ENCODE measurements at places on chromosomes 2 and 18.
A peak's percentile ranks its signal among the peaks of the same experiment; 100 is the strongest.

DNA sequence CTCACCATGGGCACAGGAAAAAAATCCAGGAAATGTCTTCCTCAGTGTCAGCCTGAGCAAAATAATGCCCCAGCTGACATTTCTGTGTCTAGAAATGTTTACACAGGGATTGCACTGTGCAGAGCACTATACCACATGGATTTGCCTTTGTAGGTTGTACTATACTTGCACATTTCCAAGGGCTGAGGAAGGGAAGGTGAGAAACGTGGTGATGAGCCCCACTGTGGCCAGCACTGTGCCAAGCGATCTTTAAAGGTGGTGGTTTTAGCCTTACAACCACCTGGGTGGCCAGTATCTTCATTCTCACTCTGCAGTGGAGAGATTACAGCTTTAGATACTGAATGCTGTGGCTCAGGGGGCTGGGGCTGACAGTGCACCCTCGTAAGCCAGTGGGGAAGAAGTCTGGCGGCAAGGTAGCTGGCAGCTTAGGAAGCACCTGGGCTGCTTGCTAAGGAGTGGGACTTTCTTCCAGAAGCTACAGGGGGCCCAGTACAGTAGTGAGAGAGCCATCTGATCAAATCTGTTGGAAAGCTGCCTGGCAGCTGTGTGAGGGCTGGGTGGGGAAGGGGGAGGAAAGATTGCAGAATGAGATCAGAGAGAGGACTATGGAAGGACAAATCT is 81.4 kb upstream of the MSH2 start:
- DNase-seq, result no peak

DNA sequence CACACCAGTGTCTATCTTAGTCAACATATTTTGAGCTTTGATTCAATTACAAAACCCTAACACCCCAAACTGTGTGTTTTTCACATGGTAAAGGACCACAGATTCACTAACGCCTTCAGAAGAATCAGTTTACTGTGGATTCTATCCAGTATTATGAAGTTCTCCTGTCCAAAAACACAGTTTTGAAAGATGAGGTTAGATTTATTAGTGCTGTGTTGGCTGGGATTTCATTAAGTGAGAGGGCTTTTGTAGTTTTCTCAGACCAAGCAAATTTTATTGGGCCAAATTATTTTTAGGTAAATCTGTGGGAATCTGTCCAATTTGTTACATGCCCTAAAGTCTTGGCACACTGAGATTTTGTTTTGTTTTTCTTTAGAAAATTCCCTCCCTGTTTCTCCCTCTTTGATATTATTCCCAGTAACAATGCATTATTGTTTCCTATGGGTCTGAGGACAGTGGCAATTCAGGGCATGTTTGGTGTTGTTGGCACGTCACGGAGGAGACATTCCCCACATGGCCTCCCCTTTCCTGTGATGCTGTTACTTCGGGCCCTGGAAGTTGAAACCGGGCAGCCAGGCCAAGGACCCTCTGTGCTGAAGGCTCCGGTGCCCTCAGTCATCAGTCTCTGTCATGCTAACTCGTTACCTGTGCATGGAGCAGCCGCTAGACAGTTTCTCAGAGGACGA is 87.5 kb upstream of the ALKAL2 start:
- DNase-seq, result no peak

GRCh38 chr2:239035361-239035814 is 187.5 kb downstream of the TWIST2 start:
- DNase-seq, result peak; percentile 36

DNA sequence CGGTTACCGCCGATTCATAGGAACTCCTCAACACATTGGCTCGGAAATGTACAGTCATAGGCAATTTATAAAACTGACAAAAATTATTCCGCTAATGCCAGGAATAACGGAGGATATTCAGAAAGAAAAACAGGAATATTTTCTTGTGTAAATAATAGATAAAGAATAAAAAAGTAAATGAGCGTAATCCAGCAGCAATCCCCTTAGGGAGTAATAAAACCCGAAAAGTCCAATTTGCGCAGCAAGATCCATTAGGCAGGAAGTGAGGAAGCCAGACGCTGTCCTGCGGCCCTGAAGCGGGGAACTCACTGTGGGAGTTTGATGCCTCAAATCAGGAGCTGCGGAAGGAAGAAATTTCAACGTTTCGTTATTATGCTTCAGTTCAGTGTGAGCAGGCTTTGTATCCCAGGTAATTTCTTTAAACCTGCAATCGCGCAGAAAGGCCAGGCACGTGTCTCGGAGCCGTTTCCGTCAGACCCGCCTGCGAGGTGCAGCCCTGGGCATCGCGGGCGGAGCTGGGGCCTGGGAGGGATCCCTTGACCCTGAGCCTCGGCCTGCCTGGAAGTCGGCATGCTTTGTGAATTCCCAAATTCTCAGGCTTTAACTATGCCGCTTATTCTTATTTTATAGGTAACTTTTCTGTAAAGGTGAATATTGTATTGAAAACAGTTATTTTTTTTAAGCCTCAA is 180.9 kb upstream of the ALKAL2 start:
- DNase-seq, result no peak

GRCh38 chr2:19933351-19933981 is 31.7 kb upstream of the TTC32 start:
- DNase-seq, result no peak

DNA sequence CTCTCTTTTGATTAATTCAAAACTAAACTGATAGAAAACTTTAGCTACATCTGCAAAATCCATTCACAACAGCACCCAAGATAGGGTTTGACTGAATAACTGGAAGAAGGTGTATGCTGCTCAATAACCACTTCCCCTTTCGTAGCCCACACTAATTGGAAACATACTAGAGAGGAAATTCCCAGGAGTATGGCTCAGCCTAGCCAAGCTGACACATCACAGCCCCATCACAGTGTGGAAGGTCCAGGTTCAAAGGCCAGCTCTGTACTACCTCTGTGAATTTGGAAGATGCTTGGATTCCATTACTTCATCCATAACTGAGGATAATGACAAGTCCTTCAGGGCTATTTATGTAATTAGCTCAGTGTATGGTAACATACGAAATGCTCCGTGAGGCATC is 185.4 kb downstream of the FBXO15 start:
- DNase-seq, result peak; percentile 47

DNA sequence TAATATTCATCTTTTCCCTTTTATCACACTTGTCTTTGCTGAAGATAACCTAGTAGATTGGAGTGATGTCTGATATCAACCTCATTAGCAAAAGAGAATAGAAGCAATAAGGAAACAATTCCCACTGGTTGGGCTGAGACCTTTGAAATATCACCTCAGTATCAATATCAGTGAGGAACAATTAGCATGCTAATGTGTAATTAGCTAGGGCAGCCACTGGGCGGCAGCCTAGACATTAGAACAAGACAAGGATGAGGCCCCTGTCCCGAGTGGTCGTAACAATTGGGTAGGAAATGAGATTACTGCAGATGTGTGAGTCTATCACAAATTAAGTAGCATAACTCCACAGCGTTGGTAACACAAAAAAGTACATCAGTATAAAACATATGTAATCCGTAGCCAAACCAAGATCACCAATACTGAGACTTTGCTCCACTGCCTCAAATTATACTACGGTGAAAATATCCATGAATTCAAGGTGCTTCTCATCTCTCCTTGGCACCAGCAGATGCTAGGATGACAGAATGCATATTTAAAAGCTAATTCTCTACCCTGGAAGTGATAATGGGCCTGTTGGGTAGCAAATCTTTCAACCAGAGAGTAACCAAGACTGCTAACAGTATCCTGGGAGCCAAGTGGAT is 99.1 kb downstream of the ALPK2 start:
- peak; percentile 59 for DNase-seq

- DNase-seq, result no peak
Observed at GRCh38 chr2:240635998-240636547, 10.8 kb downstream of the GPR35 start.

DNA sequence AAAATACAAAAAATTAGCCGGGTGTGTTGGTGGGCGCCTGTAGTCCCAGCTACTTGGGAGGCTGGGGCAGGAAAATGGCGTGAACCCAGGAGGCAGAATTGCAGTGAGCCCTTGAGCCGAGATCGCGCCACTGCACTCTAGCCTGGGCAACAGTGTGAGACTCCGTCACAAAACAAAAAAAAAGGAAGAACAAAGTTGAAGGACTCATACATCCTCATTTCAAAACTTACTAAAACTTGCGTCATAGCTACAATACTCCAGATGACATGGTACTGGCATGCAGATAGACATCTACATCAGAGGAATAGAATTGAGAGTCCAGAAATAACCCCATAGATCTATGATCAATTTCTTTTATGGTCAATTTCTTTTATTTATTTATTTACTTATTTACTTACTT is 13.6 kb upstream of the CYP27C1 start:
- DNase-seq, result no peak

DNA sequence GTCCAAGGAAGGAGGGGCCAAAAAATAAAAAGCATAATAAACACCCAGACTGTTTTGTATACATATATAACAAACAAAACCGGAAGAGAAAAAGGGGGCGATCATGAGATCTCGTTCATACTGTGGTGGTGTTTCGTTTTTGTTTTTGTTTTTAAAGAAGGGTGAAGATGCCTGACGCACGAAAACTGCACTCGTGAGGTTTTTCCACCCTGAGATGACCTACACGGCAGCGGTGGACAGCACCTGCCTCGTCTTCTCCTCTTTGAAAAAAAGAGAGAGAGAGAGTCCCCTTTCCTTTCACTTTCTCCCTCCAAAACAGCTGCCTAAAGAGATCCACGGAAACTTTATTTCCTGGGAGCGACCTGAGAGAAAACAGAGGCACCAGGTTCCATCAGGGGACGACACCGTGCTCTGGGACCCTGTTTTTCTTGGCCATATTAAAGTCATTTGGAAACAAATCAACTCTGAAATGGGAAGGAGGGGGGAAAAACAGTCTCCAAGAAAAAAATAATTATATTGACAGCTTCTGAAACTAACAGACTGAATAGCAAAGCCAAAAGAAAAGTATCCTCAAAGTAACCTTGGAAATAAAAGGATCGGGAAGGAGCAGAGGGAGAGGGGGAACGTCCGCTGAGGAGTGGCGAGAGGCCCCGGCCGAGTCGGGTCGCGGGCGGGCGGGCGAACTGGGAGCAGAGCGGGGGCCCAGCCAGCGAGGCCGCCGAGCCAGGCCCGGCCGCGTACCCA is 3.5 kb downstream of the POU3F3 start:
- no peak for DNase-seq

DNA sequence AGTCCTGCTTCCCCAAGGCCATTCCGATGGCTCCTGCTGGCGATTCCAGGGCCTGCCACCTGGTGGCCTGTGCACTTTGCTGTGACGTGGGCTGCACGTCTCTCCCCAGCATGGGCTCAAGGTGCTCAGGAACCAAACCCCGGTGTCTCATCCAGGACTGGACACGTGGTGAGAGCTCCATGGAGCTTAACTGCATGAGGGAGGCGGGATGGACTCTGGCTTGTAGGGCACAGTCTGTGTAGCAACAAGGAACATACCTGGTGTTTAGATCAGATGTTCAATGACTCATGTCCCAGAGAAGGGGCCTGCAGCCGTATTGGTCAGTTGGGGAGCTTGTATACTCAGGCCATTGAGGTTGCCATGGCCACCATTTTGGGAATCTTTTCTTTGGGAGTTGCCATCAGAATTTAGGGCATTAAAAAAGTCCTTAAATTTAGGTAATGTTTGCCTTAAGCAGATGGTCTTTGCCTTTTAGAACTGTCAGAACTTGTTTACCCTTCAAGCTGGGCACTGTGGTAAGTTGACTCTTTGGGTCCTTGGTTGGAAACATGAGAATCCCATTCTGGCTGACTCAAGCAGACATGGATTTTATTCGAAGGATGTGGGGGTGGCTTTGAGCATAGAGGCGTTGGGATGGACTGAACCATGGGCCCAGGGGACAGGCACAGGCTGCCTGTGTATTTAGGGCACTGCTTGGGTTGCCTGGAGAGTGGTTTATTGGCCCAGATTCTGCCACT is 21.0 kb downstream of the AGAP1 start:
- DNase-seq, result no peak

- no peak for DNase-seq
Observed at GRCh38 chr2:31937741-31938140, 73.1 kb downstream of the MEMO1 start.

DNA sequence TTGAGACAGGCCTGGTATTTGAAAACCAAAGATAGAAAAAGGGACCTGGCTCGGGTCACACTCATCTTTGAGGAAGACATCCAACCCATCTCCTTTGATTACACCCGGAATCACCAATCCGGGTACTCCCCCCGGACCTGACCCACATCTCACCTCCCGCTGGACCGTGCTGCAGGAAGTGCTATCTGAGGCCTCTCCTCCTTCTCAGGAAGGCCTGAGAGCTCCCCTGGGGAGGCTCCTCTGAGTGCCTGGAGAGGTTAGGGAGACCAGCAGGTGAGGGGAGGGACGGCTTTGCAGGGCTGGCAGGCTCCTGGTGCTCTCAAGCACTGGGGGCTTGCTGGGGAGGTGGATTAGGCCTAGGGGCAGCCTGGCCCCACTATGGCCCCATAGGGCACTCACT is 170.9 kb downstream of the ACKR3 start:
- no peak for DNase-seq

DNA sequence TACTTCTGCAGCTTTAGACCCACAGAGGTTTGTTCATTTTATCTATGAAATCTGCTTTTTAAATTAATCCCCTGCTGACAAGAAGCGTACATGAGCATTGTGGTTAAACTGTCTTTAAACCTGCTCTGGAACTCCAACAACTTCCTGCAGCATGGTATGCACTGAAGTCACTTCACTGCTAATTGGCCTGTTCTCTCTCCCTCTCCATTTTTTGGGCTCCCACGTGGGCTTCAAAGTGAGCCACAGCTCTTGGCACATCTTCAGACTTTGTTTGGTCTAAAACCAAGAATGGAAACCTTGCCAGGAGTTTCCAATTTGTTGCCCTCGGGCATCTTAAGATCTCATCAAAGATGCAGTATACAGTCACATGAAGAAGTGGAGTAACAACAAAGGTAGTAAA is 311.4 kb downstream of the LRRTM1 start:
- DNase-seq, result no peak

DNA sequence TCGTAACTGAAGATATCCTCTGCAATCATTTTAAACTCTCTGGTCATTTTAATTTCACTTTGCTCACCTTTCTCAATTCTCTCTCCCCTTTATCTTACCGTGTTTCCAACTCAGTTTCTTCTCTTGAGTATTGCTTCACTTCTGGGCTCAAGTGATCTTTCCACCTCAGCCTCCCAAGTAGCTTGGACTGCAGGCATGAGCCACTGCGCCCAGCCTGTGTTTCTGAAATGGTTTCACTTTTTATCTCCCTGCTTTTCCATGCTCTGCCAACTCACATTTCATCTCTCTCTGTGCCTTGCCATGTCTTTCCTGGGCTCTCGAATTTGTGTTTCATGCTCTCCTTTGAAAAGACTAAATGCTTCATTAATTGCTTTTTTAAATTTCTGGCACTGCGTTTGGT is 30.5 kb upstream of the TMEM131 start:
- DNase-seq, result no peak
